ENCODE measurements at places on chromosomes 1 and 21.

- DNase-seq: peak; percentile 91
Measured at GRCh38 chr1:153566414-153567371, 1.0 kb upstream of the S100A2 start.

DNA sequence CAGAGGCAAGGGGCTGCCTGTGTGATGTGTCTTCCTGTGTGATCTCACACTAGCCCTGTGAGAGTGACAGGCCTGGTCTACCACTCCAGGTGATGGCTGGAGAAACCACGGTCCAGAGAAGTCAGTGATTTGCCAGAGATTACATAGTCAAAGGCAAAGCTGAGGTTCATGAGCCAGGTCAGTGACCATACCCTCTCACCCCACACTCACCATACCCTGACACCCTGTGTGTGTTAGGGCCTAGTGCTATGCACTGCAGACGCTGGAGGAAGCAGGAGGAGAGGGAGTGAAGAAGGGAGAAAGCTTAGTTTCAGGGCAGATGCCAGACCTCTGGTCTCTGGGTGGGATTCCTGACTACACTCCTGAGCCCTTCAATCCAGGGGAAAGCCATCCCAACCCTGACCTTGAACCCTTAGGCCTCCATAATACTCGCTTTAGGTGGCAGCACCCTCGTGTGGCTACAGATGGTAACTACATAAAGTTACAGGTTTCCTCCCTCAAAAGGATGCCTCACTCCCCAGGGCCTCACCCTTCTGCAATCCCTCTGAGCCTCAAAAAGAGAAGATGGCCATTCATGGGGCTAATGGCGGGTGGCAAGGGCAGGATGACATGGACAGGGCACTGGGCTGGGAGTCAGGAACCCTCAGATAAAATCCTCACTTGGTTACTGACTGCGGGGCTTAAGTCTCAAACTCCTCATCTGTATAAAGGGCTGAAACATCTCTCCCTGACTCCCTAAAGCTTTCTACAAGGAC, 20.8 kb upstream of the SDC3 start:
- DNase-seq: no peak

DNA sequence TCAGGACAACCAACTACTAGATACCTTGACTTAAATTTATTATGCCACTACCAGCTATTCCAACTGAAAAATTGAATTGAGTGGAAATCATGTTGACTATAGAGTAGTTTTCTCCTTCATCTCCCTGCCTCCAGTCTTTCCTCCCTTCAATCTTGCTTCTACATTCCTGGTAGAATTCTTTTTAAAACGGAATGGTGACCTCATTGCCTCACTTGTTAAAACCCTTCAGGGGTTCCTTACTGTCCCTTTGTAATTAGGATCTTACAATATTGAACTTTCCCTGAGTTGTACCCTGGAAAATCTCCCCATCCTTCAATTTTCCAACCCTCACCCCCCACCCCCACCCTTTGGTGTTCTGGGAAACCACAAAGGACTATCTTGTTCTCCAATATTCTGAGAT, 82.8 kb upstream of the ZNF326 start:
- no peak for DNase-seq

GRCh38 chr1:115107516-115108260, 18.4 kb upstream of the TSPAN2 start:
- DNase-seq: no peak

DNA sequence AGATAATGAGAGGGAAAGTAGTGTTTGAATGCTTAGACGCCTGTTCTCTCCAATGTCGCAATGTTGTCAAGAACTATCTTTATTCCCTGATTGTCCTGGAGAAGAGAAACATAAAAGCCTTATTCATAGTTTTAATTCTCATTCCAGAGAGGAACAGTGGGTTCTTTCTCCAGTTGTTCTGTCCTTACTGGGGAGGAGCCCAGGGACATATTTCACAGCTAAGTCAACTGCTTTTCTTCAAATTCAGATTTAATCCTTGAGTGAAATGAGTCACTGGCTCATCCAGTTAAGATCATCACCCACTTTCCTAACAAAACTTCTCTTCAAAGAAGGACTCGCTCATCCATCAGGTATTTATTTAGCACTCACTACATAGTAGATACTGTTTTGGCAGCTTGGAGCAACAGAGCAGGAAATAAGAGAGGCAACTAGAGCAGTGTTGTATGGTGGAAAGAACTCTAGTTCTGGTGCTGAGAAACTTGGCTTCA, 365.7 kb upstream of the USP24 start:
- DNase-seq: no peak

GRCh38 chr21:26096494-26097371, 73.8 kb downstream of the APP start:
- no peak for DNase-seq

- peak; percentile 98 for DNase-seq
Measured at GRCh38 chr1:59393211-59394180, 96.6 kb downstream of the FGGY start.

- no peak for DNase-seq
Measured at GRCh38 chr1:200369706-200370105, 40.1 kb downstream of the ZNF281 start.

- no peak for DNase-seq
Measured at GRCh38 chr1:73065339-73066041, 783.2 kb upstream of the NEGR1 start.

- no peak for DNase-seq
Measured at GRCh38 chr1:153032677-153033308, 1.8 kb downstream of the SPRR1B start.

DNA sequence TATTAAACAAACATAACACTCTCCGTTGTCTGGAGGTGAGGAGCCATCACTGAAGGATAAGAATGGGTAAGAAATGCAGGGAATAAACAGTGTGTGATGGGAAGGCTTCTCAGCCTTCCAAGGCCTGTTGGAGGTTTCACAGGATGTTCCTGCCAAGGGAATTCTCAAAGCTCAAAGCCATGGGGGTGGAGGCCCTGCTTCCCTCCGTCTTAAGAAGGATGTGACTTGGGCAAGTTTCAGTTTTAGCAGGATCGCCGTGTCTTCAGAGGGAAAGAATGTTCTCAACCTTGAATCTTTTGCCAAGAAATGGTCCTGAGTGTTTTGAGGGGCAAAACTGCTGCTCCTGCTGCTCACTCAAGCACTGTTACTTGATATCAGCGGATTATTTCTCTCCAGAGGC, 41.7 kb upstream of the IL20 start:
- DNase-seq: no peak

- DNase-seq: peak; percentile 74
Measured at GRCh38 chr1:111948209-111949171, 41.0 kb downstream of the KCND3 start.

- DNase-seq: no peak
Measured at GRCh38 chr1:44842486-44842861, 579 bp downstream of the PTCH2 start.

- DNase-seq: no peak
Measured at GRCh38 chr1:48930011-48930410, 153.3 kb upstream of the BEND5 start.

- DNase-seq: no peak
Measured at GRCh38 chr1:100959502-100960060, 63.7 kb downstream of the SLC30A7 start.

- no peak for DNase-seq
Measured at GRCh38 chr1:118081387-118081786, 103.6 kb downstream of the SPAG17 start.

- no peak for DNase-seq
Measured at GRCh38 chr1:117825414-117825813, 104.0 kb downstream of the GDAP2 start.

DNA sequence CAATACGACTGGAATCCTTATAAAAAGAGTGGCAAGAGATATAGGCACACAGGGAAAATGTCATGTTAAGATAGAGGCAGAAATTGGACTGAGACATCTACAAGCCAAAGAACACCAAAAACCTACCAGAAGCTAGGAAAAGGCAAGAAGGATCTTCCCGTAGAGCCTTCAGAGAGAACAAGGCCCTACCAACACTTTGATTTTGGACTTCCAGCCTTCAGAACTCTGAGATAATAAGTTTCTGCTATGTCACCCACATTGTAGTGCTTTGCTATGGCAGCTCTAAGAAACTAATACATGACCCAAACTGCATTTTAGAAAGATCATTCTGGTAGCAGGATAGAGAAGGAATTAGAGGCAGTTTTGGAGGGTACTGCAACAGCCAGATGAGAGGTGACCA, 24.1 kb upstream of the MUTYH start:
- no peak for DNase-seq
